KG1 (cell line): ENCODE measurements at places on chromosomes 5 and 9.

GRCh38 chr5:112533362-112533761, 114.3 kb upstream of the EPB41L4A start:
- DNase-seq = no peak

- no peak for DNase-seq
Observed at GRCh38 chr9:76188905-76189304, 205.3 kb downstream of the RFK start.

- DNase-seq = no peak
Observed at GRCh38 chr5:96658272-96658671, 3.9 kb upstream of the CAST start.

DNA sequence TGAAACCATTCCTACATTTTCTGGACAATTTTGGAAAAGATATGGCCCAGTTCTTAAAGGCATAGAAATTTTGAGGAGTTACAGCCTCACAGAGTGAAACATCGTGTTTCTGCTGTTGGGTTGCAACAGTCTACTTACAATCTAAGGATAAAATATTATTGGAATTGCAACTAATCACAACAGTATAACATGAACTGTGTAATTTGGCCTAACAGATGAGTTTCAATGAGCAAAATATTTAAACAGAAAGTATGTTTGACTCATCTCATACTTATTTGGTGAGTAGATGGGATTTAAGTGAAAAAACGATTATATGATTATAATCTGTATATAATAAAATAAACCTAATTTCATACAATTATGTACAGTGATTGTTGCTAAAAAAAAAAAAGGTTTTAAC, 1061.8 kb downstream of the CDH12 start:
- DNase-seq = no peak

- DNase-seq = no peak
Observed at GRCh38 chr9:134457321-134458206, 131.3 kb downstream of the RXRA start.

DNA sequence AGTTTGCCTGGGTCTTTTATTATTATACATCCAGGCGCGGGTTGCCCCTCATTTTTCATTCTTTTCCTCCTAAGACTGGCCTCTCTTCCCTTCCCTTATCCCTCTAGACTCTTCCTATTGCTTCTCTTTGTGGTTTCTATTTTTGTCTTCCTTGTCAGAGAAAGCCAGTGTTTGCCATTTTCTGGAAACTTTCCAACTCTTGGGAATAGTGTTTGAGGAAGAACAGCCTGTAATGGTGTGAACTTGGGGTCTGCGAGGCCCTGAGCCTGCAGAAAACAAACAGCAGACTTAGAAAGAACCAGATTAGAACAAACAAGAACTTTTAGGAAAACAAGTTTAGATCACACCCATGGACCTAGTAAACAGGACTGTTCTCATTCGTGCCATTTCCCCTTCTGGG, 15.5 kb downstream of the PRKACG start:
- DNase-seq = no peak

DNA sequence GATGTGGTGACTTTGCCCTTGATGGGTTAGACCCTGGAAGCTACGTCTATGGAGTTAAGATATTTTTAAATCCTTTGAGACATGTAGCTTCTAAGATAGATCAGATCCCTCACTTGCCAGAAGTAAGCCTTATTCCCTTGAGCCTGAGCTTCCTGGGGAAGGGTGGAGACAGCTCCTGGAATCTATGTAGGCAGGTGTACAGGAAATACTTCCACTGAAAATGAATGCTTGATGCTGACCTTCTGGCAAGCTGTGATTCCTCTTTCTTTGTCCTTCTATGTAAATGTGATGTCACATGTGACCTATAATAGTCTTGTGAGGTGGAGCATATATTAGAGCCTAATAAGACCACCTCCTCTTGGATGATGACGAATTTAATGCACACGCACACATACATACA, 1152.0 kb upstream of the ACO1 start:
- no peak for DNase-seq

- peak; percentile 69 for DNase-seq
Observed at GRCh38 chr5:83473346-83474160, 2.0 kb downstream of the VCAN start.

- no peak for DNase-seq
Observed at GRCh38 chr5:766666-767431, 17.7 kb downstream of the ZDHHC11B start.

DNA sequence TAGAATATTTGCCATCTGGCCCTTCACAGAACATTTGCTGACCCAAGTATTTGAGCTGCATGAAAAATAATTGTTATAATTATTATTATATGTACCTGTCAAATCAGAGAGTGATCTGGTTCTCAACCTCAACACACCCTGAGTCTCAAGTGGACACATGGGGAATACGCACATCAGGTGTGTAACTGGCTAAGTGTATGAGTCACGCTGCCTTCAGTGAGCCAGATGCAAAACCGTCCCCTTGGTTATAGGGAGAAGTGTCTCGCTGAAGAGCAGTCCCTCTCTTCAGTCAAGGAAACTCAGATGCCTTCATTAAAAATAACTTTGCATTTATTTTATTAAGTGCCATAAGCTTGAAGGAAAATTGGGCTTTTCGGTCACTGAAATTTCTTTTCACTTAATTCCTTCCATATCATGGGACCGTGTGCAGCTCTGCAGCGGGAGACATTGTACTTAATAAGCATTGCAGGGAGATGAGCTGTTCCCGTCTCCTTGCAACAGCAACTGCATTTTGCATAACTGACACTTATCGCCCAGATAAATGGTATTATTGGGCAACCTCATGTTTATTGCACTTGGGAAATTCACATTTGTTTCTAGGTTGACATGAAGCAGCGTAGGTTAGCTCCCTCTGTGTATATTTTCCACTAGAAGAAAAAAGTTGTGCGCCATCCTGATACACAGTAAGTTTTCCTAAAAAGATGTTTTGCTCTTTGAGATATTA, 512.3 kb upstream of the DAP start:
- DNase-seq = no peak

DNA sequence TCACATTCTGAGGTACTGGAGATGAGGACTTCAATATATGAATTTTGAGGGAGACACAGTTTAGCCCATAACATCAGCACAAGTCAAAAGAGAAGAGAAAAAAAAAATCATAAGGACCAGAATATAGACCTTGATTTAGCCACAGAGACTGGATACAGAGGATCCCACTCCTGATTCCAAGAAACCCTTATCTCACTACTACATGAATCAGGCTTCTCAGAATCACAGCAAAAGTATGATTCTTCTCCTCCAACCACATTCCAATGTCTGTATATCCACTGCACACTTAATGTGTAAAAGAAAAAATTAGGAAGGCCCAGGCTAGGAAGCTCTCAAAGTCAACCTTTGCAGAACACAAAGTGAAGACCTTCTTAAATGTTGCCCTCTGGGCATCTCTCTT, 610.9 kb downstream of the DTWD2 start:
- DNase-seq = no peak

DNA sequence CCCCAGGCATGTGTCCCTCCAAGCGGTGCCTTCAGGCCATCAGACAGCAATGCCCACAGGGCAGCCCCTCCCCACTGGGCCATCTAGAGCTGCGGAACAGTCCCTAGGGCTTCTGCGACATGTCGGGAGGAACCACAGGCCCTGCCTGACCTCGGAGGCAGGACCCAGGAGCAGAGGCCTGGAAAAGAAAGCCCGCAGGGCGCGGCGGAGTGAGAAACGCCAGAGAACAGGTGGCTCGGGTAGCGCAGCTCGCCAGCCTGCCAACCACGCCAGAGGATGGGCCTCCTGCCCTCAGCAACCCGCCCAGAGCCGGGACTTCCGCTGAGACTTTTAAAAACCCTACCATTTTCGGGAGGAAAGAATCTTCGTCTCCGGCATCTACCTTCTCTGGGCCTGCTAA, 715 bp downstream of the LCN8 start:
- no peak for DNase-seq
